ENCODE measurements at places on chromosomes 11 and 22. TPM values are rescaled to one million over a fixed set of nuclear protein-coding genes. Genes with fewer than 3 reads are reported as not detected.

The PTPRCAP gene
- total RNA-seq = 78.9 TPM

The TMPRSS4 gene
- 247 TPM for total RNA-seq

The OR5AS1 gene
- not detected for total RNA-seq

GRCh38 chr11:724049-724777 is 18.2 kb downstream of the EPS8L2 start:
- no peak overlapping the region for H3K27ac ChIP-seq
- no peak overlapping the region for H3K4me3 ChIP-seq
- DNase-seq = no peak
- peaks cover 39% of the 10 kb centered on the region for H3K4me1 ChIP-seq

- no peak overlapping the region for H3K4me3 ChIP-seq
- no peaks in the 10 kb centered on the region for H3K4me1 ChIP-seq
- no peaks in the 10 kb centered on the region for H3K27me3 ChIP-seq
- H3K36me3 ChIP-seq = no peaks in the 10 kb centered on the region
- DNase-seq = no peak
Measured at GRCh38 chr11:21295508-21295907, 626.1 kb downstream of the NELL1 start.

DNA sequence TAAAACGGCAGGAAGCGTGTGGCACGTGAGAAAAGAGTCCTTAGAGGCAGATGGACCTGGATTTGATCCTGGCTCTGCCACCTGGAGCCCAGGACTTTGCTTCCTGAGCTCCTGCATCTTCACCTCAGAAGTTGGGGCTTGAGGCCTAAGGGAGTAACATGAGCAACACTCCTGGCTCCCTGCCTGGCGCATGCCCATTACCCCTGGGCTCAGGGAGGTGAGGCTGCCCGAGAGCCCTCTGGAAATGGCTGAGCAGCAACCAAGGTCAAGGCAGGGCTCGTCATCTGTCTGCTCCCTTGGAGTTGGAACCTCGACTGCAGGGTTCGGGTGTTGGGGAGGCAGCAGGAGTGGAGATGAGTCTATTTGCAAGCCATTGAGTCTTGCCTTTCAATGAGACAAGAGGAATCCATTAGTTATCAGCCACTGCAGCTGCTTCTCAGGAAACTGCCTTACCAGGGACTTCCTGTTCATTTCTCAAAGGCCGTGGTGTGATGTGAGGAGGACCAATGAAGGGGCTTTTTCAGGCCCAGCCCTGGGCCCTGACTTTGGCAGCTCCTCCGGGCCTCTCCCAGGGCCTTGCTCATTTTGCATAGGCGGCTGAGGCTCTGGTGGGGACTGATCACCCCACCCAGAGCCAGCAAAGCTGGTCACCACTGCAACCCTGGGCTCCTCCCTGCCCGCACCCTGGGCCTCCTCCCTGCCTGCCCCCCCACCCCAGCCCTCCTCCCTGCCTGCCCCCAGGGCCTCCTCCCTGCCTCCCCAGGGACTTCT is 6.4 kb downstream of the FADS2 start:
- H3K36me3 ChIP-seq = no peaks in the 10 kb centered on the region
- peaks cover 39% of the 10 kb centered on the region for H3K4me1 ChIP-seq
- H3K27ac ChIP-seq = peak overlapping the region; percentile 49
- H3K4me3 ChIP-seq = no peak overlapping the region
- peaks cover 8% of the 10 kb centered on the region for H3K27me3 ChIP-seq

DNA sequence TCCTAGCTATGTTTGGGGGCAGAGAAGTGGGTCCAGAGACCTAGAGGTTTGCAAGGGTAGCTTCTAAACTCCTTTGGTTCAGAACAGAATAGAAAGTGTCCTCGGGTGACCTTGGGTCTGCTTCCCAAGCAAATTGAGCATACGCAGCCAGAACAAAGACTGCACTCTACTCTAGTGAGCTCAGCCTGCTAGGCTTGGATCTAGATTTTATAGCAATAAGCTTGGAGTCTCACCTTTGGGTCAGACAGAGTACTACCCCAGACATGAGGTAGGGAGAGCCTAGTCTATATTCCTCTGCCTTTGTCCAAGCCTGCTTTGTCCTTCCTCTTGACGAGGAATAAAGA is 52.6 kb upstream of the ELF5 start:
- no peak for DNase-seq
- no peak overlapping the region for H3K27ac ChIP-seq
- no peaks in the 10 kb centered on the region for H3K4me1 ChIP-seq
- H3K4me3 ChIP-seq = no peak overlapping the region

DNA sequence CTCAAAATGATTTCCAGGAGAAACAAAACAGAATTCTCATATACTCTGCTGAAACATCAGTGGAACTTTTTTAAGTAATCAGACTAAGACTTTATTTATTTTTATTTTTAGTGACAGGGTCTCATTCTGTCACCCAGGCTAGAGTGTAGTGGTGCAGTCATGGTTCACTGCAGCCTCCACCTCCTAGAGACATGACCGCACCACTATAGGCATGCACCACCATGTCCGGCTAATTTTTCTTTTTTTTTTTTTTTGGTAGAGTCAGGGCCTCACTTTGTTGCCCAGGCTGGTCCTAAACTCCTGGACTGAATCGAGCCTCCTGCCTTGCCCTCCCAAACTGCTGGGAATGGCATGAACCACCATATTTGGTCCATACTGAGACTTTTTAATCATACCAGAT is 42.9 kb downstream of the PRDM10 start:
- H3K36me3 ChIP-seq = no peaks in the 10 kb centered on the region
- H3K27me3 ChIP-seq = no peaks in the 10 kb centered on the region
- H3K4me3 ChIP-seq = no peak overlapping the region
- DNase-seq = no peak
